Activated effector memory CD4-positive, alpha-beta T cell treated with anti-CD3 and anti-CD28 coated beads, Interleukin-2, amount 50 U/mL, for 16 hours (primary cell): ENCODE measurements at places on chromosomes 5 and 9.

- DNase-seq, result no peak
Measured at GRCh38 chr5:39171647-39172046, 47.7 kb downstream of the FYB1 start.

- DNase-seq, result no peak
Measured at GRCh38 chr9:71955300-71955915, 44.0 kb downstream of the C9orf85 start.

DNA sequence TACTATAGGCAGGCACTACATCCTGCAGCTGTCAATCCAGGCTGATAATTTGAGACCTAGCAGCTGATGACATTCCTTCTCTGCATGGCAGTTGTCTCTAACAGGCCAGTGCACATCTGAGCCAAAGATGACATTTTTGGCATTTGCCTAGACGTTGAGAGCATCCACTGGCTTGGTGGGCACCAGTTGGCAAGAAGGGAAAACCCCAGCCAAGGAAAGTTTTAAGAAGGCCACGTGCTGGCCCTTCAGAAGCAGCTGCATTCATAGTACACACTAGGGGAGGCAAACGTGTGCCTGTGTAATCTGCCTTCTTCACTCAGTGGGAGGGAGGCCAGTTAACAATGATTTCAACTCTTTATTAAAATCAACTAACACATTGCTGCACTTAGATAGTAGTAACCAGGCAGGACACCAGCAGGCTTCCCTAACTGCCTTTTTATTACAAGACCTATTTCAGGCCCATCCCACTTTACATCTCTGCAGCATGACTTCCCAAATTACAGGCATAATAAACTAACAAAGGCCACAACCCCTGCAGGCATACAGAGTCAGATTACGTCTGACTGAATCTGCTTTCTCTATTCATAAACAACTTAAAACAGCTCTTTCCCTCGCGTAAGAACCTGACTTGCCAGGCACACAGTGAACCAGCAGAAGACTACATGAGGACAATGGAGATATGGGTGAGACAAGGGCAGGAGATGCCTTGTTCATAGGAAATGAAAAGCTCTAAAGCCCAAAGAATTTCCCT lies 576.3 kb downstream of the PDE4D start:
- no peak for DNase-seq

- DNase-seq, result no peak
Measured at GRCh38 chr5:146944764-146945616, 66.4 kb upstream of the PPP2R2B start.

DNA sequence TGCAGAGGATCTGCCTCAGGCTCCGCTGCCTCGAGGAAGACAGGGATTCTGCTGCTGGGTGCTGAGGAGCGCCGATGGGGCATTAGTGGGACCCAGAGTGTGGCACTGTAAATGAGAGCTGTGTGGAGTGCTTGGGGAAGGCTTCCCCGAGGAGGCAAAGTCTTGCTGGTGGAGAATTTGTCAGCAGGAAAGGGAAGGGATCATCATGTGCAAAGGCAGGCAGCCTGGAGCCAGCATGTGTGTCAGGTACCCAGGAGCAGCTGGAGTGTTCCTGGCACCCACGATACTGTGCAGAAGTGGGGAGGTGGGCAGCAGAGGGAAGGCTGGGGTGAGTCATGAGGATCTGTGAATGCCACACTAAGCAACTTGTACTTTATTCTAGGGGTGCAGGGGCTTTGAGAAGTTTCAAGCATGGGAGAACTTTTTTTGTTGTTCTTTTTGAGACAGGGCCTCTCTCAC lies 12.3 kb downstream of the B4GALT7 start:
- DNase-seq, result no peak

DNA sequence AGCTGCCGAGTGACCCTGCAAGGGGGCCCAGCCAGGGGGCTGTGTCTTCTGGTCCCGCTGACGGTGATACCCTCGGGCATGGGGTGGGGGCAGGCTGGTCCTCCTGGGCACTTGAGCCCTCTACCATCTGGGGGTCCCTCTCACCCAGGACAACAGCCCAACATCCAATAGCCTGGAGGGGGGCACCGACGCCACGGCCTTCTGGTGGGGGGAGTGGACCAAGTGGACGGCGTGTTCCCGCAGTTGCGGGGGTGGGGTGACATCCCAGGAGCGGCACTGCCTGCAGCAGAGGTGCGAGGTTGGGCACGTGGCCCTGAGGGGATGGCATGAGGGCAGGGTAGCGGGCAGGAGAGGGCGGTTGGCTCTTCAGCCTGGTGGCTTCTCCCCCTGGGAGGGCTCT lies 2.8 kb downstream of the ADAMTSL2 start:
- DNase-seq, result no peak

DNA sequence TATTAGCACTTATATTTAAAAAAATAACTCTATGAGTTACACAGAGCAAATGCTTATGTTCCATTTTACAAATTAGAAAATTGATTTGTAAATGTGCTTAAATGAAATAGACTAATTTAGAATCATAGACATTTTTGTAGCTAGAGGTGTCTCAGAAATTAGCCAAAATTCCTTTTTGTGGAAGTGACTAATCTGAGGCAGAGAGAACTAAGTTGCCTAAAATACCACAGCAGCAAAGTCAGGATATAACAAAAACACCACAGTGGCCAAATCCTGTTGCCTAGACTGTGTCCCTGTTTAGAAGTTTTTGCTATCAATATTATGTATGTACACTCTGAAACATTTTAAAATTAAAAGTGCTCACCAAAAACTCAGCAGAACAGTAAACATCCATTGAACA lies 18.7 kb downstream of the ADAMTSL1 start:
- DNase-seq, result no peak

DNA sequence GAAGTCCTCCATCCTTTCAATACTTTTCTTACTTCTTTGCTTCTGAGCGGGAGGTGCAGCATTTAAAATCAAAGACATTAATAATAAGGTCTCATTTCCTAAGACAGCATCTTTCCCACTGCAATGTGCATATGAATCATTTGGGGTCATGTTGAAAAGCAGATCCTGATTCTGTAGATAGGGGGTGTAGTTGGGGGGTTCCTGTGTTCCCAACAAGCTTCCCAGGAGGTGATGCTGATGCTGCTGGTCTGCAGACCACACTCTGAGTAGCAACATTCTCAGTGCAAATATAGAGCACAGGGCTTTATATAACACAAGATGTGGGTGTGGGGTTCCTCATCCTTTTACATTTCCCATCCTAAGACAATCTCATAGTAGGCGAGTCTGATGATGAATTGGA lies 126.5 kb upstream of the PALM2AKAP2 start:
- no peak for DNase-seq
